ENCODE measurements at places on chromosomes 1 and 21.

DNA sequence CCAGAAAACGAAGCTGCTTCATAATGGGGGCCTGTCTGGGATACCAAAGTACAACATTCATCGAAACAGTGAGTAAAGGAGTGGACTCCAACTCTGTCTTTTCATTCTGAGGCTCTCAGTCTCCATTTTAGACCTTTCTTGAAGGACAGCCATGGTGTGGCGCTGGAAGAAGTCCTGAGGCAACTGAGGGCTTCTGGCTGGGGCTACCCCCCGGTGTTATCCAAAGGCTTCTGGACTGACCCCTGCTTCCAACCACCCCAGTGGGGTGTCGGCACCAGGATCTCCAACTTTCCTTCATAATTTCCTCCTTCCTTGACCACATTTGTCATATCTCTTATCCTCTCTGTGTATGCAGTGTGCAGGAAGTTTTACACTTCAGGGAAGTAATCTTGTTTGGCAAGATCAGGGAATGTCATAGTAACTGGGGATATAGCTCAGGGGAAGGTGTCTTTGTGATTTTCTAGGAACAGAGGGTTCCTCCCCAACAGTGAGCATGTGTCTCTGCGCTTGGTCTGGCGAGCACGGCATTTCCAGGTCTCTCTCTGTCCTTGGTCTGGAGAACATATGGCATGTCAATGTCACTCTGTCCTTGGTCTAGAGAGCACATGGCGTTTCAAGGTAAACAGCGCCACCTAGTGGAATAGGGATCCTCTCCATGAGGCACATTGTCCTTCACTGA, 19.4 kb upstream of the BSDC1 start:
- peak; percentile 35 for DNase-seq

DNA sequence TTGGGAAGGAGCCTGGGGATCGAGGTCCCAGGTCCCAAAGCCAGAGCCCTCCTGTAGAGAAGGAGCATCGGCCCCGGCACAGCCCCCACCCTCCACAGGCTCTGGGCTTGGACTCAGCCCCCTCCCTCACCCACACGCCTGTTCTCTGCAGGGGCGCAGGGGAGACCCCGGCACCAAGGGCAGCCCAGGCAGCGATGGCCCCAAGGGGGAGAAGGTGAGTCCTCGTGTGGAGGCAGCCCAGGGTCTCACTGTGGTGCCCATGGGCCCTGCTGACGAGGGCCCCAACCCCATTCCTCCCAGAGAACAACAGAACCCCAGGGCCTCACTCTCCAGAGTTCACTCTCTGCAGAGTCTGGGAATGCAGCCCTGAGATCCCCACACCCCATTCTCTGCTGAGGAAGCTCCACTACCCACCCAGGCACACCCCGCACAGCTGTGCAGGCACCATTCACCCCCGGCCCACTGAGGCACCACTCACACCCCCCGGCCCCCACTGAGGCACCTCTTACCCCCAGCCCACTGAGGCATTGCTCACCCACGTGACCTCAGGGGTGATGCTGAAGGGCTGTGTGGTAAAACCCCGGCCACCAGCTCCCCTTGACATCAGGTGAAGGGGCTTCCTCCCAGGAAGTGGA, 21.8 kb downstream of the COL6A2 start:
- no peak for DNase-seq

- DNase-seq, result no peak
Measured at GRCh38 chr1:71083271-71083670, 2.4 kb upstream of the ZRANB2 start.

GRCh38 chr1:198660341-198661261, 21.8 kb downstream of the PTPRC start:
- DNase-seq, result no peak

DNA sequence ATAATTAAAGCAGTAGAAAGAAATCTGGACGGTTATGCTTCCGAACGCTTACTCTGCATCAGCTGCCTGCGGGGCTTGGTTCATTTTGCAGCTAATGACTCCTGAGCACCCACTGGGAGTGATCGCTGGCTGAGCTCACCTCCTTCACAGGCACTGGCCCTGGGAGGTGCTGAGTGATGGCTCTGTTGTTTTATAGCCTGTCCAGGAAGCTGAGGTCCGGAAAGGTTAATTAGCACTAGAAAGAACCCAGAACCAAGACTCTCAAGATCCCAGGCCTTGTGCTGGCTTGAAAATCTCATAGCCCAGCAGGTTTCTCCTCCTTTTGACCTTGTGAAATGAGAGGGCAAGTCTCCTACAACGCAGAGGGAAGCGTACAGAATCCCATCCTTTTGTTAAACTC, 226.2 kb downstream of the AJAP1 start:
- DNase-seq, result no peak

- DNase-seq, result no peak
Measured at GRCh38 chr1:178101654-178102053, 7.8 kb downstream of the RASAL2 start.

GRCh38 chr21:45302082-45303061, 14.7 kb upstream of the POFUT2 start:
- no peak for DNase-seq

DNA sequence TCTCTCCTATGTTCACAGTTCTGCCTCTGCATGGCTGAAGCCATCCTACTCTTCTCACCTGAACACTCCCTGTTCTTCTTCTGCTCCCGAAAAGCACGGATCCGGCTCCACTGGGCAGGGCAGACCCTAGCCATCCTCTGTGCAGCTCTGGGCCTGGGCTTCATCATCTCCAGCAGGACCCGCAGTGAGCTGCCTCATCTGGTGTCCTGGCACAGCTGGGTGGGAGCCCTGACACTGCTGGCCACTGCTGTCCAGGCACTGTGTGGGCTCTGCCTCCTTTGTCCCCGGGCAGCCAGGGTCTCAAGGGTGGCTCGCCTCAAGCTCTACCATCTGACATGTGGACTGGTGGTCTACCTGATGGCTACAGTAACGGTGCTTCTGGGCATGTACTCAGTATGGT, 1.8 kb downstream of the CYB561D1 start:
- DNase-seq, result no peak

DNA sequence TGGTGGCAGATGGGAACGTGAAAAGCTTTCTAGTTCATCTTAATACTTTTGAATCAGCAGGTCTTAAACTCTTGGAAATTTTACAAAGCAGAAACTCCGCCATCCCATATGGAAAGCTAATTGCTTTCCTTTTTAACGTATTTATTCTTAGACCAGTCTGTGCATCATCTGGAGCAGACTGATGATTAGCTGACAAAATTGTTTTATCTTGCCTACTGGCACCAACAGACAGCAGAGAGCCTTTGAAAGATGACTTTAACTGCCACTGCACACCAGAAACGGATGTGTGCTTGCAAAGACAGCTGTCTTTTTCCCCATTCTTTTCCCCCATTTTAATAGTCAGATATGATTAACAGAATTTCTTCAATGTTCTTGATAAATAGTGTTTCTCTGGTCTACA, 97.0 kb downstream of the PLD5 start:
- DNase-seq, result no peak

- no peak for DNase-seq
Measured at GRCh38 chr21:34046917-34047316, 26.5 kb upstream of the MRPS6 start.

GRCh38 chr1:156262461-156263287, 14.8 kb upstream of the PAQR6 start:
- no peak for DNase-seq

GRCh38 chr1:58895559-58896145, 111.8 kb upstream of the JUN start:
- no peak for DNase-seq

DNA sequence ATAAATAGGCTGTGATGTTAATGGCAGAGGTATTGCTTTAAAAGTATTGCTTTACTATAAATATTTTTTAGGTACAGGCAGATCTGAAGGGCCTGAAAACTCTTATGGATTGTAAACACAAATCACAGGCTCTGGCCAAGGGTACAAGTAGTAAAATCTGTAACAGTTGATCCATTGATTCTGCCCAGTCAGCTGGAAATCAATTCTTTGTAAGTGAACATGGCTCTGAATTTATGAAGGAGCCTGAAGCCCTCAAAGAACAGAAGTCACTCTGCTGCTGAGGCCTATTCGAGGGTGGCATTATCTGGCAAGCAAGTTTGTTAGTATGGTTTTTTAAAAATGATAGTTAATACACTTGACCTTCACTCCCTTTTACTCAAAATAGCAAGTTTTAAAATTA, 834.0 kb upstream of the TMPRSS15 start:
- DNase-seq, result no peak

- DNase-seq, result no peak
Measured at GRCh38 chr21:36640721-36641244, 58.1 kb upstream of the SIM2 start.

GRCh38 chr1:186511761-186512637, 51.1 kb upstream of the PDC start:
- no peak for DNase-seq

DNA sequence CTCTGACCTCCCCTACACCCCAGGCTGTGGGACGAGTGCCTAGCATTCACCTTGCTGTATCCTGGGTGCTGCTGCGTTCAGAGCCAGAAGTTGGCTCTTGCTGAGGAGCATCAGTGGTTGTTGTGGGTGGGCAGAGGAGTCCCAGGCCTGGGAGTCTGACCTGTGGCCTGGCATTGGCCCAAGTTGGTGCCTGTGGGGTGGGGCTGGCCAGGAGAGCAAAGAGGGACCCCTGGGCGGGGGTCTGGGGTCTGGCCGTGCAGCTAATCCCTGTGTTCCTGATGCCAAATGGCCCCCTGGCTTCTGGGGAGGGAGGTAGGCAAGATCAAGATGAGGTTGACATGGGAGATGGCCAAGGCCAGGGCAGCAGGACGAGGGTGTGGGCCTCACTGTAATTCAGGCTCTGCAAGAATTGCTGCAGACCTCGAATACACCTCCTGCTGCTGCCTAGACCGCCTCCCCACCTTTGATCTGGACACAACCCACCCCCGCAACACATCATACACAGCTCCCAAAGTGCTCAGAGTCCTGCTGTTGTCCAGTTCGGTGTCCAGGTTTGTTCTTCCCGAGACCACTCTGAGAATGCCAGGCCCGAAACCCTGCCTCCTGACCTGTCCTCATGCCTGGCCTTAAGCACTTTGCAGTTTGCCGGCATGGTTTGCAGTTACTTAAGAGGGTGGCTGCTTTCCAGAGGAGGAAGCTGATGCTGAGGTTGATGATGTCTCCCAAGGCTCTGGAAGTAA, 28.7 kb downstream of the CDK18 start:
- DNase-seq, result no peak

DNA sequence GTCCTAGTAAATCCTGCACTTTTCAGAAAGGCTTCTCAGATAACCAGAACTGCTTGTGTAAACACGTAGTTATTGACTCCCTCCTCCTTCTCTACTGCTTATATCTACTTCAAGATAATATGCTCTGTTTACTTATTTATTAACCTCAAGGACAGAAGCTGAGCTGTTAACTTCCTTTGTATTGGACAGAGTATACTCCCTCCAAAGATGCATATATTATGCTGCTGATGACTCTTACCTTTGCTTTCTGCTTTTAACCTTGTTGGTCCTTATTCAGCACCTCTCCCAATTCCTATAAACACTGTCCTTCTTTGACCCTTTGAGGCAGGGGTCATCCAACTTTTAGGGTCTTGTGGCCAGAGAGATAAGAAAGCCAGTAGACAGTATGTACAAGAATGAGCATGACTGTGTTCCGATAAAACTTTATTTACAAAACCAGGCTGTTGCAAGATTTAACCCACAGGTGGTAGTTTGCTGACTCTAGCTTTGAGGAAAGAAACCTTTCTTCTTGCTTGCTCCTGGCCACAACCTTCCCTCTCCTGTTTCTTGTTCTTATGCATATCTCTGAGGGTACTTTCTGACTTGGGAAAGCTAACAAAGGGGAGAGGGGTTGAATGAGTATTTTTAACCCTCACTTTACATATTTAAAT, 4.9 kb downstream of the TPM3 start:
- DNase-seq, result no peak

Data from NCI-H524 treated with DMSO at 0.1 percent for 48 hours (cell line).